ENCODE measurements at places on chromosomes 4 and X.
A peak's percentile ranks its signal among the peaks of the same experiment; 100 is the strongest.

GRCh38 chrX:136906921-136907510 lies 26.5 kb upstream of the RBMX start:
- no peak for DNase-seq

DNA sequence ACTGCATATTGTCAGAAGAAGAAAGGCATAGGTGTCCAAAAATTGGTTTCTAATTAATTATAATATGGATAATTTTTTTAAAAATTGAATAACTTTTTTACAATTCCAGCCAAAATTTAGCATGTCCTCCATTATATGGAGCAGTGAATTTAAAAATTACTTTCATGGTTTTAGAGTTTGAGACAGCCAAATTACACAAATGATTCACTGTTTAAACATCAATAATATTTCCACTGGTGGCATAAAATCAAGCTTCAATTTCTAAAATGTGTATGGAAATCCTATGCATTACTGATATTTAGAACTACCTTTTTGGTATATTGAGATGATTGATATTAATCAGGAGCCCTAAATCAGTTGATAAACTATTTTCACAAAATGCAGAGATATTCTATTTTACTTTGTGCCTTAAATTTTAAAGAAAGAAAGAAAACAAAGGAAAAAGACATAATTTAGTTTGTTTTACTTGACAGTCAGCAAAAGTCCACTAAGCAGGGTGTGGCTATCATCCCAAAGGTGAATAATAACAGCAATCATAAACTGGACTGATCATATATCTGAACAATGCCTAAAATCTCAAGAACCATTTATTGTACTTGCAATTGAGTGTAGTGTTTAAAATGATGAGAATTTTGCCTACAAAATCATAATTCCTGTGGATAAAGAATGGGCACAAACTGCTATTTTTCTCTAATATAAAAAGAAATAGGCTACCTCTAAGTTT lies 34.2 kb downstream of the KLHL34 start:
- DNase-seq: no peak

DNA sequence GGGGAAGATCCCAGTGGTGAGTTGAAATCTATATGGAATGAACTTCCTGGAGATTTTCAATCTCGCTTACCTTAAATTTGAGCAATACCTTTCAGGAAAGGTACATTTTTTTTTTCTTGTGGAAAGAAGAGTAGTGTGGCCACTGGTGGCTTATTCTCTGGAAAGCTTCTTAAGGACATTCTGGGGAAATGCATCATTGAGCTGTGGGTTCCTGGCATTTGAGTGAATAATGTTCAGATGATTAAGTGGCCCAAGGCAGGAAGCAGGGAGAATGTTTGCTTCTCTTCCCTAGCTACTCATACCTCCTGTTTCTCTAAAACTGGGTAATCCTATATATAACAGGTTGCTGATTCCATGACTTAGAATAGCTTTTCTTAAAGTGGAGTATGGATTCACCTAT lies 31.8 kb downstream of the STAG2 start:
- DNase-seq: no peak

GRCh38 chr4:7020290-7020689 lies 22.9 kb upstream of the TADA2B start:
- no peak for DNase-seq

DNA sequence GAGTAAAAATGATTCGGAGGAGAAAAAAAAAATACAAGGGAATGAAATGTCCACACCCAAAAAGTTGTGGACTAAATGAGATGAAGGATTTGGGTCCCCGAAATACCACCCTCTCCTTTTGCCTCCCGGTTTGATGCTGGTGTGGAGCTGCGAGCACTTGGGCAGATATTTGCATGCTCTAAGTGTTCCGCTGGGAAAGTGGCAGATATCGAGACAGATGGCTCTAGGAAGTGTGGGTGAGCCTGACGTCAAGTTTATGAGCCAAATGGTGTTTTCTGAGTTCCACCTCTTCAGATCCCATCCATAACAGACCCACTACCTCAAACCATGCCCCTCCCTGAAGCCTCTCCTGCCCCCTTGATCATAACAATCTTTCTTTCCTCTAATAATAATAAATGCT lies 228.6 kb downstream of the QDPR start:
- no peak for DNase-seq

GRCh38 chrX:23341452-23341851 lies 6.8 kb downstream of the PTCHD1 start:
- no peak for DNase-seq

GRCh38 chrX:18755651-18756050 lies 48.2 kb downstream of the PPEF1 start:
- no peak for DNase-seq

DNA sequence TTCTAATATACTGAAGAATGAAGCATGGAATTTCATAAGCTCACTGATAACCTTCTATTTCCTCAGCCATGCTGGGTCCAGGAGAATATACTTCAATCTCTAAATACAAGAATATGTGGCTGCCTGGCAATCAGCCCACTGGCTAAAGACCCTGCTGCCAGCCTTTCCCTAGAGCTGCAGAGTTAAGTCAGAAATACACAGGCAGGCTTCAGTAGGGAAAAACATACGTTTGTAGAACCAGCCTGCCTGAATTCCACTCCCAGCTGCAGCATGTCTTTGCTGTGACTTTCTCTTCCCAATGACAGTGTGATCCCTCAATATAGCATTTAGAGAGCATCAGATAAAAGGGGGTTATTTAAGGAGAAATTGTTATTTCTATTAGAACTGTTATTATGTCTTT lies 289.1 kb downstream of the PCDH19 start:
- DNase-seq: no peak

DNA sequence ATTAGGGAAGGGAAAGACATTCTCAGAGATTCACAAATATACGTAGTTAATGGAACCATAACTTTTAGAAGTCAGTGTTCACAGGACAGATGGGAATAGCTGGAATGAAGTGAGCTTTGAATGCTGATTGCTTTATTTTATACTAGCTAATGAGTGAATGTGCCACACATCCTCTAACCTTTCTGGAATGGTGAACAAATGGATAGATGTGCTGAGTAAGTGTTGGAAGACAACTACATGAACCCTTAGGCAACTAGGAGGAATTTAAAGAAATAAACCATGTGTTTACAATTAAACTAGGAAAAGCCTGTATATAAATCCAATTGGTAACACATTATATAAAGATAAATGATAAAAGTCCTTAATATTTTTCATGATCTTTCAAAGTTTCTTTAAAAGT lies 91.6 kb upstream of the LIMCH1 start:
- DNase-seq: no peak

- DNase-seq: no peak
These were observed 180.8 kb downstream of the VEGFC start for GRCh38 chr4:176611951-176612350.

GRCh38 chr4:161519611-161520010 lies 644.2 kb downstream of the FSTL5 start:
- no peak for DNase-seq

- no peak for DNase-seq
These were observed 76.7 kb downstream of the CLCN5 start for GRCh38 chrX:49999087-49999486.

DNA sequence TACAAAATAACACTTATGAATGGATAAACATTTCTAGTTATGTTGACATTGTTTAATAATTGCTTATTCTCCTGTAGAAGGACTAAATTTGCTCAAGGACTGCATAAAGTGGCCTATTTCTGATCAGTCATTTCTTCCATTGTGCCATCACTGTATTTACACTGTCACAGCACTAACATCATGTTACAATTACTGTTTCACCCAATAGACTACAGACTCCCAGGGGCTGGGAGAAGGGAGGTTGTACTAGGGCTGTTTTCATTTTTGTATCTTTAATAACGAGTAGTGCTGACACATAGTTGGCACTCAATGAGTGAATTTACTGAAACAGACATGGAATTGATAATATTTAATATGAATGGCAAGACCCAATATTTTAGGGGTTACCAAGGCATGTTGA lies 139.5 kb downstream of the SLC10A7 start:
- DNase-seq: no peak

DNA sequence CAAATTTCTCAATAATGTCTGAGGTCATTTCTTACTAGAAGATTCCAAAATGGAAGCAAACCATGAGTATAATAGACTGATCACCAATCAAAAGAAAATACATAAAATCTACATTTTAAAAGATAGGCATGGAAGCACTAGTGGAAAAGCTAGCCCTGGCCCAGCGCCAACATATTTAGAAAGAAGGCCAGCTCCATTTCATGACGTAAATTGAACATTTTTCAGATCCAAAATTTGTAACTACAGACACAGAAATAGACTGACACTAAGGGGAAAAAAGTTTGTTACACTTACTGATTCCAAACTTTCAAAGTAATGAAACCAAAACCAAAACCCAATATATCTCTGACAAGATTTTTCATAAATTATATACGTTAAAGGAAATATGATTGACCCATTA lies 117.7 kb downstream of the ADAMTS3 start:
- no peak for DNase-seq

- no peak for DNase-seq
These were observed 15.8 kb upstream of the VEGFD start for GRCh38 chrX:15399962-15400391.

DNA sequence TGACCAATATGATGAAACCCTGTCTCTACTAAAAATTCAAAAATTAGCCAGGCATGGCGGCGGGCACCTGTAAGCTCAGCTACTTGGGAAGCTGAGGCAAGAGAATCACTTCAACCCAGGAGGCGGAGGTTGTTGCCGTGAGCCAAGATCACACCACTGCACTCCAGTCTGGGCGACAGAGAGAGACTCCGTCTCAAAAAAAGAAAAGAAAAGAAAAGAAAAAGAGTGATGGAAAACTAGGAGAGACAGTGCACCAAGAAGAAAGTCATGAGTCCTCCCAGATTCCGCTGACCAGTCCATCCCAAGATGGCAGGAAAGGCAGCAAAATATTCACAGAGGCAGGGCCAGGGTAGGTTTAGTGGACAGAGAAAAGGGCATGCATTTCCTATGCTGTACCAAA lies 226.9 kb downstream of the ASMT start:
- DNase-seq: no peak

DNA sequence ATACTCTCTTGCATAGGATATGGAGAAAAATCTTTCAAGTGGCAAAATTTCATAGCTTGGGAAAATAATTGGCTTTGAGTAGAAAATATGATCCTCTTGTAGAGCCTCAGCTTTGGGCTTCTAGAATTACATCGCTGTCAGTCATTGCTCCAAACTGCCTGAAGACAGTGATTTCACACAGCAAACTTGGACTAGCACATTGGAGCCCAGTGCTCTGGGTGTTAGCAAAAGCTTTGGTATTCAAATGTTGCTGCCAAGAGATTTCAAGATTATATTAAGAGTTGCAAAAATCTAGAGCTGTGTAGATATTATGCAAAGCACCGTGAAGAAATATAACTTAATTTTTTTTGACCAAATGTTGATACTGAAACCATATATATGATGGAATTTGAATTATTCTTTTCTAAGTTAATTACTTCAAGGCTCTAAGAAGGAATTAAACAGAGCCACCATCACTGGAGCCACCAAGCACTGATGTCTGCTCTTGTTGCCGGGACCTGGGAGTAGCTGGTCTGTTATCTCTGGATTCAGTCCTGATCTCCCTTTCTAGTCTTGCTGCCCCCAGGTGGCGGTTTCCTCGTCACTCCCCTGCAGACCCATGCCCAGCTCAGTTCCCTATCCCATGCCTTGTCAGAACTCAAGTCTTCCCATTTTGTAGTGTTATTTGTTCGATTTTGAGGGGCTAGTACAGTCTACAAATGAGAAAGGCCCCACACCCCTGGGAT lies 260.7 kb upstream of the SFRP2 start:
- DNase-seq: peak; percentile 1

DNA sequence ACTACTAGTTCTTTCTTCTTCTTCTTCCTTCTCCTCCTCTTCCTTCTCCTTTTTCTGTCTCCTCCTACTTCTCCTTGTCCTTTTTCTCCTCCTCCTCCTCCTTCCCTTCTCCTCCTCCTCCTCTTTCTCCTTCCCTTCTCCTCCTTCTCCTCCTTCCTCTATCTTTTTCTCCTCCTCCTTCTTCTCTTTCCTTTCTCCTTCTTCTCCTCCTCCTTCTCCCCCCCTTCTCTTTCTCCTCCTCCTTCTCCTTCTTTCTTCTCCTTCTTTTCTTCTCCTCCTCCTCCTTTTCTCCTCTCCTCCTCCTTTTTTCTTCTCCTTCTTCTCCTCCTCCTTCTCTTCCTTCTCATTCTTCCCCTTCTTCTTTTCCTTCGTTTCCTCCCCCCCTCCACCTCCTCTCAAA lies 21.8 kb upstream of the NAP1L5 start:
- DNase-seq: no peak

GRCh38 chr4:6773106-6773505 lies 9.4 kb upstream of the KIAA0232 start:
- no peak for DNase-seq

DNA sequence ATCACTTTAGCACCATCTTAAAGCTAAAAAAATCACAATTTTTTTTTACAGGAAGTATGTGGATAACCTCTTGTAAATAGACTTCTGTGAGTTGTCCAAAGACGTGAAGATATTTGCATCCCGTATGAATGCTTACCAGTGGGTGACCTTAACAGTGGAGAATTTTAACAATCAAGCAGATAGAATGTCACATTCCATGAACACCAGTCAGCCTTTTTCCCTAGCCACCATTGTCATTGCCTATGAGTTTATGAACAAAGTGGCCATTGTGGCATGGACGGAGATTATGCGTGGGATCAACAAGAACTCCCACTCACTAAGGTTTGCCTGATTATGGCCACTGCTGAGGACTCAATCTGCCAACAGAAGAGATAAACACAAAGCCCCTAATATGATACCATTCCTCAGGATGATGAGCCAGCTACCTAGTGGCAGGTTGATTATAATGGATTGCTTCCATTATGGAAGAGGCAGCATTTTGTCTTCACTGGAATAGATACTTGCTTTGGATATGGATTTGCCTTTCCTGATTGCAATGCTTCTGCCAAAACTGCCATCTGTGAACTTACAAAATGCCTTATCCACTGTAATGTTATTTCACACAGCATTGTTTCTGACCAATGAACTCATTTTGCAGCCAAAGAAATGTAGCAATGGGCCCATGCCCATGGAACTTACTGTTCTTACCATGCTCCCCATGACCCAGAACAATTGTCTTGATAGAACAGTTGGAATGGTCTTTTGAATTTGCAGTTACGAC lies 830.9 kb upstream of the NDST4 start:
- no peak for DNase-seq

- DNase-seq: no peak
These were observed 562 bp upstream of the OSTC start for GRCh38 chr4:108649863-108650211.

DNA sequence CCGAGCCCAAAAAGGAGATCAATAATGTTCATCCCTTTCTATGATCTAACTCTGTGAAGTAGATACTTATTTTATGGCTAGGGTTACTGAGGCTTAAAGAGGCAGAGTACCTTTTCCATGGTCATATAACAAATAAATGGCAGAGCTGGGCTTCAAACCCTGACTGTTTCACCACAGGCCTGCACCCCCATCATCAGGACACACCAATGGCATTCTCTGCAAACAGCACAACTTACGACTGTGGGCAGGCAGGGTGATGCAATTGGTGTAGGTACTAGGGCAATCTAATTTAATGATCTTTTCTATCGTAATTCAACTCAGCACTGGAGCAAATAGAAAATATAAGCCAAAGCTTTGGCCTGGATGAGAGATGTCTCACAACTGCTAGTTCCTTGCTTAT lies 118.8 kb upstream of the CBR4 start:
- DNase-seq: no peak

- DNase-seq: no peak
These were observed 242.4 kb downstream of the ARHGAP24 start for GRCh38 chr4:85717351-85717750.

Measured in activated CD4-positive, alpha-beta T cell treated with anti-CD3 and anti-CD28 coated beads, Interleukin-2, amount 50 U/mL, for 48 hours (primary cell).